Frontal cortex (tissue), 4 donors: ENCODE measurements at places on chromosomes 2 and 18. TPM values are rescaled to one million over a fixed set of nuclear protein-coding genes. Genes with fewer than 3 reads are reported as not detected.

GRCh38 chr2:226956659-226957058, 120.8 kb downstream of the RHBDD1 start:
- no peak for DNase-seq

- DNase-seq: no peak
These were observed 2750.9 kb downstream of the RPIA start for GRCh38 chr2:91442246-91442905.

GRCh38 chr18:9334973-9335696, 562 bp downstream of the TWSG1 start:
- DNase-seq: peak; percentile 52

DNA sequence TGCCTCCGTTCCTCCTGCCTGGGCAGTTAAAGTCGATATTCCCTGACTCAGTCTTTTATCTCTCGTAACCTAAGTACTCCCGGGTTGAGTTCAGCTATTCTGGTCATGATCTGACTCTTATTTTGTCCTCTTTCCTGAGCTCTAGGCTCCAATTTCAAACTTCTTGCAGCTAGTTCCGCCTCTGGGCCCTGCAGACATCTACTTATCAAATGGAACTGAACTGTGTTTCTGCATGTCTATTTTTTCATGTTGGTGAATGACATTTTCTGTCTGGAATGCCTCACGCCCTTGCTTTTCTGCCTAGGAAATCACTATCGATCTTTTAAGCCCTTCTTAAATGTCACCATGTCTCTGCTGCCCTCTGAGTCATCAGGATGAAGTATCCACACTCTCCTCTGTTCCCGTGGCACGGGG, 101.5 kb downstream of the VAPA start:
- DNase-seq: no peak

- DNase-seq: peak; percentile 59
These were observed 761.8 kb upstream of the ACVR2A start for GRCh38 chr2:147082850-147083522.

Gene TXNDC2
- not detected for total RNA-seq

Gene AQP12B
- not detected for total RNA-seq

Gene REEP1
- 147 TPM for total RNA-seq
